ENCODE measurements at places on chromosomes 7 and 10. TPM values are rescaled to one million over a fixed set of nuclear protein-coding genes. Genes with fewer than 3 reads are reported as not detected.

Gene SLC26A3
- not detected for total RNA-seq

Gene TAS2R4
- 0.29 TPM for total RNA-seq

Gene MACC1
- total RNA-seq = 0.19 TPM

Gene COL1A2
- total RNA-seq = 76.0 TPM

Gene RAB19
- total RNA-seq = not detected

Gene LIPF
- total RNA-seq = 0.18 TPM

Gene SOSTDC1
- total RNA-seq = not detected

Gene VGF
- not detected for total RNA-seq

Gene HOXA5
- total RNA-seq = 23.5 TPM

Gene CRHR2
- total RNA-seq = not detected

Gene MYOZ1
- not detected for total RNA-seq

Gene HMX3
- not detected for total RNA-seq

Gene MCU
- 22.5 TPM for total RNA-seq

Gene OR13A1
- total RNA-seq = not detected

Gene KIF20B
- 6.9 TPM for total RNA-seq

Gene CTAGE6
- 0.88 TPM for total RNA-seq

Gene DYDC2
- not detected for total RNA-seq

Gene NPY4R2
- total RNA-seq = not detected

Gene CRTAC1
- 1.6 TPM for total RNA-seq

Gene PRPF18
- total RNA-seq = 18.4 TPM

Gene PKD2L1
- total RNA-seq = not detected

Gene BAG3
- 70.9 TPM for total RNA-seq

Gene TFR2
- total RNA-seq = not detected

Gene ITGA8
- 2.1 TPM for total RNA-seq

Gene GIMAP4
- total RNA-seq = 83.5 TPM

Gene TMEM130
- total RNA-seq = not detected

Gene ETV1
- total RNA-seq = 15.2 TPM

Gene CAPZA2
- 111 TPM for total RNA-seq

Gene HHEX
- total RNA-seq = 76.5 TPM

Gene IQUB
- total RNA-seq = 0.29 TPM

Gene C10orf105
- total RNA-seq = not detected

Gene ST8SIA6
- not detected for total RNA-seq

Gene RASA4B
- 12.1 TPM for total RNA-seq

Gene OR2A7
- not detected for total RNA-seq

Gene SPDYE16
- not detected for total RNA-seq

Gene LBX1
- not detected for total RNA-seq

Gene BET1
- total RNA-seq = 30.6 TPM

Gene LRGUK
- total RNA-seq = 0.34 TPM

Gene FAM13C
- total RNA-seq = 1.7 TPM

Gene MAPK8
- total RNA-seq = 63.4 TPM

Gene GNG11
- total RNA-seq = 302 TPM

Gene C1QL3
- total RNA-seq = 0.35 TPM

Gene CD36
- total RNA-seq = 3.5 TPM

Gene FXYD4
- not detected for total RNA-seq

Gene KCP
- not detected for total RNA-seq

Gene CLRN3
- not detected for total RNA-seq

Gene HTR5A
- not detected for total RNA-seq

Gene IFIT3
- 47.2 TPM for total RNA-seq
